ENCODE measurements at places on chromosomes 13 and 19.

DNA sequence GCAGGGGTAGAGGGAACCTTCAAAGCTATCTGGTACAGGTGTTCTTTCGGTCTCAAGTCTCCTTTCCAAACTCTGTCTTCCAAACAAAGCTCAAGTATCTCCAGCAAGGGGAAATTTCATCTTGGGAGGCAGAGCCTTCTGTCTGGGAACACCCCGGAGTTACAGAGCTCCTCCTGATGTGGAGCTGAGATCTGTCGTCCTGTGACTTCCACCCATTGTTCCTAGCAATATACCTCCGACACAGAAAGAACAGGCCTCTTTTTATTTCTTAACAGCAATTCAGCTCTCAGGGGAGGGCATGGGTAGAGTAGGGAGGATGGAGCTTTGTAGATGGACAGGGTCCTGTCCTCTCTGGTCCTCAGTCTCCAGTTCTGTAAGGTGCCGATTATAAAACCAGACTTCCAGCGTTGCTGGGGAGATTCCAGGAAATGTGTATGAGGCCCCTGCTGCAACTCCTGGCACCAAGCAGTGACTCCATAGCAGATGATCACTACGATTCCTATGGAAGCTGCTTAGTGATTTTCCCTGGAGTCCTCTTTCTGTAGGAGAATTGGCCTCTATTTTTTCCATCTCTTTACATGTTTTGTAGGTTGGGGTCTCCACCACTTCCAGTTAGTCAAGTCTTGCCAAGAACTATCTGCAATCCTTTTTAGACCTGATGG, 56.0 kb upstream of the ARGLU1 start:
- no peak for DNase-seq

DNA sequence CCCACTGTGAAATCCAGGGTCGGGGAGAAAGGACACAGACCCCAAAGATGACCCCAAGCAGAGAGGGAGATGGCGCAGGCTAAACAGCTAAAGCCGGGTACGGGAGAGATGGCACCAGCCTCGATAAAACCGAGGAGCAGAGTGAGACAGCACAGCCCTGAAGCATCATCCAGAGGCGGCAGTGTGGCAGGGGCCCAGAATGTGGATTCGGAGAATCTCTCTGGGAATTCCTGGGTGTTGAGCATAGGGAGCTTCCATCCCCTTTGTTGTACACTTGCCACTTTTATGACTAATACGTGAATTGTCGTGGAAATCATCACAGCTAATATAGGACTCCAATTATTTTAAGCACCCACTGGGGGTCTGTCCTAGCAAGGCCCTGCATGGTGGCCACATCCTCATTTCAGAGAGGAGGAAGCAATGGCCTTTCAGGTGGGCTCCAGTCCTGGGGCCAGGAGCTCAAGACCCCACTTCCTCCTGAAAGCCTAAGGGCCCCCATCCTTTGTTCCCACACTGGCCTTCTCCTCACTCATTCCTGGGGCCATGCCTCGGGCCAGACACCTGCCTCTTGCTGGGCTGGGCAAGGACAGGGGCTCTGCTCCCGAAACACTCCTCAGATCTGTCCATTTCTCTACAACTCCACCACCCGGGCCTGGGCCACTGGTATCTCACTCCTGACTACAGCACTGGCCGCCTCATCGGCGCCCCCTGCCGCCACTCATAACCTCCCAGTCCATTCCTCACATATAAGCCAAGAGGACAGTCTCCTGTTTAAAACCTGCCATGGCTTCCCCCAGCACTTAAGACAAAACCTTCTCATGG, 29.3 kb upstream of the ATP1A3 start:
- peak; percentile 26 for DNase-seq

GRCh38 chr19:45569619-45570421, 14.8 kb downstream of the OPA3 start:
- DNase-seq, result peak; percentile 14

- no peak for DNase-seq
Observed at GRCh38 chr13:48662226-48662625, 8.5 kb downstream of the CYSLTR2 start.

GRCh38 chr19:46766569-46767317, 20.5 kb upstream of the STRN4 start:
- DNase-seq, result peak; percentile 24

DNA sequence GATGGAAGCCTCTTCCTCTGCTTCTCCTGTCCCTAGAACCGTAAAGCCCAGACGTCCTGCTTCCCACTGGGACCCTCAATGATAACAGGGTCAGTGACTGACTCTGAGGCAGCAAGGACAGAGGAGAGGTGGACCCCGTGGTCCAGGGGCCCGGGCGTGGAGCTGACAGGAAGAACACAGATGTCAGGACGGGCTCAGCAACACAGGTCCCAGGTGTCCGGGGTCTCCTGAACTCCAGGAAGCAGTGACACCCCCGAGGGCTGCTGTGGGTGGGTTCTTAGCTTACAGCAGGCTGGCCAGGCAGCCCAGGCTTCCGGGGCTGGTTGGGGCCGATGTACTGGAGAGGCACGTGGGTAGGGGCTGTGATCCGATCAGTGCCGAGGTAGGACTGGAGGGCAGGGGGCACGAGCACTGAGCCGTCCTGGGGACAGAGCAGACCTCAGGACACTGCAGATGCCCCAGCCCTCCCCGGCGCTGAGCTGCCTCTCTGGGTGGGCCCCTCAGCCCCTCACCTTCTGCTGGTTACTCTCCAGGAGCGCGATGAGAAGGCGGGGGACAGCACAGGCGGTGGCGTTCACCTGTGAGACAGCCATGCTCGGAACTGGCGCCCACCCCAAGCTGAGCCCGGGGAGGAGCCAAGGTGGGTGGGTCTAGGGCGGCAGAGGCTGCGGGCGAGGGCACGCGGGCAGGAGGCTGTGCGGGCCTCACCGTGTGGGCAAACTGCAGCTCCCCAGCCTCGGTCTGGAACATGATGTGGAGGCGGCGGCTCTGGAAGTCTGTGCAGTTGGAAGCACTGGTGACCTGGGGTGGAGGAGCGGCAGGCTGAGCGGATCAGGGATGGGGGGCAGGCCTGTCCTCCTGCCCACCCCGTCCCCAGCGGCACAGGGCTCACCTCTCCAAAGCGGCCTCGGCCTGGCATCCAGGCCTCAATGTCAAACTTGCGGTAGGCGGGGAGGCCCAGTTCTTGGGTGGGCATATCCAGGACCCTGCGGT, 3.6 kb upstream of the CCER2 start:
- DNase-seq, result no peak

GRCh38 chr13:79187917-79188690, 218.0 kb downstream of the RBM26 start:
- DNase-seq, result no peak

GRCh38 chr13:106373989-106374572, 161.4 kb downstream of the EFNB2 start:
- no peak for DNase-seq

DNA sequence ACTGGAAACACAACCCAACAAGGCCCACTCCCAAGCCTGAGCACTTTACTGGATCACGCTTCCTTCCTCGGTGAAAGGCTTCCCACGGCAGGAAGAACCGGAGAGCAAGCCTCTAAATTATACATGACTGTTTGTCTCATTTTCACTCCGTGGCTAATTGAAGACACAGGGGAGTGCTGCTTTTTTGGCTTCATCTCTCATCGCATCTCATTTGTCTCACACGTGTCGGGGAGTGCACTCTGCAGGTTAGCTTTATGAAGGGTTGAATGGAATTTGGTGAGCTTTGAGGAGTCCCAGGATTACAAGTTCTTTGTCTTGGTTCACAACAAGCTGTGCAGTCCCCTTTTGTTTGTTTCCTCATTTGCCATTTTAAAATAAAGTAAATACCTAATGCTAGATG, 544.6 kb downstream of the GPC6 start:
- no peak for DNase-seq

GRCh38 chr13:110307767-110308655, 927 bp downstream of the COL4A2 start:
- no peak for DNase-seq

DNA sequence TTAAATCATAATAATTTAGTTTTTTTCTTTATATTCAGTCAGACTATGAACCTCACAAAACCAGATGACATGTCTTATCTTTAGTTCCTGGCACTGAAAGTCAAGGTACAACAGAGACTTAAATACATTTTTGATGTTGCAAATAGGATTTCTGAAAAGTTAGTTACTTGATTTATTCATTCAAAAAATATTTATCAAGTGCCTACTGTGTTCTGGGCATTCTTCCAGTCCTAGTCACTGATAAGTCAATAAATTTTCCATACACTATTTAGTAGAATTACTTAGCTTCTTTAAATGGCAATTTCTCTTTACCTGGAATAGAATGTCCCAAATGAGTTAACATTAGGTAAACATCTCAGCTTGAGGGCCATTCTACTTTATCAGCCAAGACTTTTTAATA, 938.3 kb upstream of the PCDH9 start:
- DNase-seq, result no peak

GRCh38 chr19:16518483-16519229, 22.5 kb downstream of the C19orf44 start:
- no peak for DNase-seq

GRCh38 chr13:28527629-28528028, 32.7 kb upstream of the FLT1 start:
- no peak for DNase-seq

All from NK-92 treated with Interleukin-12 subunit alpha and Interleukin-12 subunit beta, amount 100 ng/mL, for 24 hours (cell line).